BE2C (cell line): ENCODE measurements at places on chromosomes 4 and X.

DNA sequence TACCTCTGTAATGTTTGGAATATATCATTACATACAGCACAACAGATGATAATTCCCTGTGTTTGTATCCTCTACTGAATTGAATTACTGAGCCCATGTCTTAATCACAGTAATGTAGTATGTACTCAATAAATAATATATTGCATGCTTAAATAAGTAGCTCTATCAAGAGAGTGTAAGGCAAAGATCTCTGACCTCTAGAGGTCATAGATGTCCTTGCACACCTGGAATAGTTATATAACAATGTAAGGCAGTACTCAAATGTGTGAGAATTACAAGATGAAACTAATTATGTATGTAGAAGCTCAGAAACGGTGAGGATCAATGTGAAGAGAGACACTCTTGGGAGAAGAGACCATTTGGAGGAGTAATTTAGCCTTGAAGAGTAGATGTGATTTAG is 14.3 kb upstream of the GCNA start:
- no peak for DNase-seq

DNA sequence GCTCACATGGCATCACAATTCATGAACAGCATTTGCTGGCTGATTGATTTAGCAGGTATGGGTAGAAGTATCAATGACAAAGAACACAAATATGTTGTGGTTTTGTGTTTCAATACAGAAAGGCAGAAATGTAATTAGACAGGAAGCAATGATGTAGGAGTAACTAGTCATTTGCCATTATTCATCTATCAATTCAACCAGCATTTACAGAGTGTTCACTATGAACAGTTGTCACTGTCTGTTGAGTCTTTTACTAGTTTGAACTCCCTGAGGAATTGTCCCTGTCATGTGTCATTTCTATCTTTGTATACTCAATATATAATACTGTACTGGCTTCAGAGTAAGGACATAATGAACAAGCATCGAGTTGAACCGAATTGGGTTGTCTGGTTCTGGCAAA is 51.5 kb upstream of the ARHGAP24 start:
- no peak for DNase-seq

GRCh38 chrX:155819966-155820491 is 61.1 kb upstream of the VAMP7 start:
- peak; percentile 64 for DNase-seq

DNA sequence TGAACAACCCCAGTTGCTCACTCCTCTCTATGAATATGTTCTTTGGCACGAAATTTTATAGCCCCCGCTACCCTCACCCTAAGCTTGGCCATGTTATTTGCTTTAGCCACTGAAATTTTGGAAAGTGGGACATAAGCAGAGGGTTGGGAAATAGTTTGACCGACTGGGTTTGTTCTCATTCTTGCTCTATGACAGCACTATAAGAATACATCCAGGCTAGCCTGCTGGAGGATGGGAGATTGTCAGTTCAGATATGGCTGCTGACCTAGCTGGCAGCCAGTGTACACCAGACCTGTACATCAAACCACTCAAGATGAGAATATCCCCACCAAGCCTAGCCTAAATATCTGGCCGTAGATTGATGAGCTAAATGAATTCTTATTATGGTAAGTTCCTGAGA is 298.1 kb downstream of the PDGFC start:
- DNase-seq, result no peak

GRCh38 chr4:160546201-160546600 is 1443.3 kb downstream of the RAPGEF2 start:
- no peak for DNase-seq
